Activated CD4-positive, alpha-beta memory T cell treated with anti-CD3 and anti-CD28 coated beads, Interleukin-2, amount 10 ng/mL, durations not matched to agents 7 days and 5 days (primary cell): ENCODE measurements at places on chromosomes 13 and 19.

GRCh38 chr13:21229241-21230024, 53.0 kb downstream of the MRPL57 start:
- no peak for DNase-seq

DNA sequence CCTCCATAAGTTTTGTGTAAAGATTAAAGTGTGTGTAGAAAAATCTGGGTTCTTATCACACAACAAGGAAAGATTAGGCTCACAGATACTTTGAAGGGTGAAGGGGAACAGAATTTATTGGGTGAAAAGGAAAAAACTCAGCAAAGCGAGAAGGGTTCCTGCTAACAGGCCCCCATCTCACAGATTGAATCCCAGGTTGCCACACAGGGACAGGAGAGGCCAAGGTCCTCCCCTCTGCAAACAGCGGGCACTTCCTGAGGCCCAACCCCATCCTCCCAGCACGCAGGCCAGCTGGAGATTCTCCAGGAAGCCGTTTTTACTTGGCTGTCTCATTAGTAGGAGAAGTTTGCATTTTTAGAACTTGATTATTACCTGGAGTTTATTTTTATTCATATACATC, 15.2 kb upstream of the ERCC5 start:
- no peak for DNase-seq

GRCh38 chr19:44848036-44848811, 2.1 kb downstream of the NECTIN2 start:
- no peak for DNase-seq

- DNase-seq = no peak
These were observed 466.2 kb downstream of the TSHZ3 start for GRCh38 chr19:30883071-30883470.
